Activated T-helper 1 cell treated with Interleukin-2 at 50 U/mL for 16 hours (primary cell): ENCODE measurements at places on chromosomes 1 and 21.

GRCh38 chr1:182700351-182700709, 15.9 kb upstream of the RGS8 start:
- no peak for DNase-seq

- no peak for DNase-seq
Observed at GRCh38 chr1:178491721-178492120, 5.0 kb downstream of the CLEC20A start.

GRCh38 chr1:3127738-3128137, 58.7 kb downstream of the PRDM16 start:
- DNase-seq = no peak

- no peak for DNase-seq
Observed at GRCh38 chr1:236979149-236979900, 24.9 kb downstream of the MT1HL1 start.

DNA sequence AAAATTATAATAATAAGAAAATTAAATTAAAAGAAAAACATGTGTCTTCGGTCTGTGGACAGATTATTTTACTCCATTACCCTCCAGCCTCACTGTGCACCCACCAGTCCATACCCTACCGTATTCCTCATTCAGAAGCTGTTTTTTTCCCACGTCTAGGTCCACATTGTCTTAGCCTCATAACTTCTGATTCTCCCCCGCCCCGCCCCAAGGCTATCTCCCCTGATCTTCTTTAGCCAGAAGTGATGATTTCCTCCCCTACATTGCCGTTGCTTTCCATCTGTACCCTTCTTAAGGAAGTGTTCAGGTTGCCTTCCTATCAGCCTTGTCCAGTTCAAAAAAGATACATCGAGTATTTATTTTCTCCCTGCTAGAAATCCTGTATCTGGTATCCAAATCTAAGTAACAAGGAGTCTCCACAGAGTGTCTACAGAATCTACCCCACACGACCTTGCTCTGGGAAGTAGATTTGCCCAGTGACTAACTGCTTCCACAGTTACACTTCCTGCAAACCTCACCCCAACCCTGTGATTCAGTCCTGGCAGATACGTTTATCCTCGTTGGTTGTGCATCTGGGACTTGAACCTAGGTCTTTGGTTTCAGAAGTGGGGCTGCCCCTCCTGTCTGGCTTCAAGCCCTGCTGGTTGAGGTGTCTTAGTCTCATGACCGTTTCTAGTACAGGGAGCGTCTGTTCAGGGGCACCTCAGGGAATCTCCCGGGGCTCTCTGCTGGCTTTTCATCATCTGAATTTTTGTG, 470.2 kb downstream of the CAMTA1 start:
- no peak for DNase-seq

DNA sequence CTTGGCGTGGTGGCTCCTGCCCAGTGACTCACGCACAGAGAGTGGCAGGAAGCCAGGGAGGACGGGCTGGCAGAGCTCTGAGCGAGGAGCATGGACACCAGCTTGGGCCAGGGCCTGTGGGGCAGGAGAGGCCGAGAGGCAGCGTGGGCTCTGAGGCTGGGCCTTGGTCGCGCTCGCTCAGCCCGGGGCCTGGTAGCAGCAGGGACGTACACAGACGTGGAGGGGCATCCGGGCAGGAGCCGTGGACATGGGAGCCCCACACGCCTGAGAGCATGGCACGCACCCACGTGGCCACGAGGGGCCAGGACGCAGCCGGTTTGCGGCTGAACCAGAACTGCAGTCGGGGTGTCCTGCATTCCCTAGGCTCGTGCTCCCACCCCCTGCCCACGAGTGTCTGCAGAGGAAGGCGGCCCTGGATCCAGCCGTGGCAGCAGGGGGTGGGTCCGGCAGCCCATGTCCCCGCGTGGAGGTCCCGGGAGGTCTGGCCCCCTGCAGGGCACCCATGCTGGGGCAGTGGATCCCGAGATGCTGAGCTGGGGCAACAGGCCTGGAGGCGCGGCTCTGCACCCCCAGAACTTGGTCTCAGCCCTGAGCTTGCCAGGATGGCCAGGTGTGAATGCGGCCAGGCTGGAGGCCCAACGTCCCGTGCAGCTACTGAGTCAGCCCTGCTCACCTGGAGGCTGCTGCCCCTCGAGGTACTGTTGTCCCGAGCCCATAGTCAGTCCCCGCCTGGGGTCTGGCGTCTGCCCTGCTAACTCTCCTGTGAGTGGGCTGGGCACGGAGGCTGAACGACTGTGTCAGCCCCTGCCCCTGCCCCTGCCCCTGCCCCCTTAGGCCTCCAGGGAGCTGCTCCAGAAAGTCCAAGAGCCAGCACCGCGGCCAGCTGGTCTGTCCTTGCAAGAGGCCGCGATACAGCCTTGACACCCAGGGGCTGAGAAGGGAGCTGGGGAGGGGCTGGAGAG, 61.6 kb downstream of the SLX9 start:
- no peak for DNase-seq

DNA sequence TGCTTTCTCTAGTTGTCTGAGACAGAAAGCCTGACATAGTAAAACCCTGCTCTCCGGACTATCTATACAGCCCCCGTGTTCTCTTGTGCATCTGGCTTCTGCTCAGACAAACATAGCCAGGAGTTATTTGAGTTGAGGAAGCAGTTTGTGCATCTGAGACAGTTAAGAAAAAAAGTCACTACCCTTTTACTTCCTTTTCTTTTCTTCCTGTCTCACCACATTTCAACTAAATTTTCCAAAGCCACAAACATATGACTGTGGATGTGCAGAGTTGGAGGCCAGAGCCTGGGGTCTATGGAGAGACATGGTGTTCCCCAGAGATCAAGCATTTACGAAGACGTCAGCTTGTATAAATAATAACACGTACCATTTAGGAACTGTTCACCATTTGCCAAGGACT, 158.5 kb upstream of the FGGY start:
- DNase-seq = no peak

GRCh38 chr1:240712014-240712731, 100.2 kb upstream of the GREM2 start:
- DNase-seq = no peak
